ENCODE measurements at places on chromosomes 2 and 18.

- H3K36me3 ChIP-seq, result peaks cover 6% of the 10 kb centered on the region
- peaks cover 39% of the 10 kb centered on the region for H3K4me1 ChIP-seq
- DNase-seq, result no peak
- H3K27me3 ChIP-seq, result no peaks in the 10 kb centered on the region
Observed at GRCh38 chr2:157874348-157874747, 1.8 kb downstream of the ACVR1 start.

DNA sequence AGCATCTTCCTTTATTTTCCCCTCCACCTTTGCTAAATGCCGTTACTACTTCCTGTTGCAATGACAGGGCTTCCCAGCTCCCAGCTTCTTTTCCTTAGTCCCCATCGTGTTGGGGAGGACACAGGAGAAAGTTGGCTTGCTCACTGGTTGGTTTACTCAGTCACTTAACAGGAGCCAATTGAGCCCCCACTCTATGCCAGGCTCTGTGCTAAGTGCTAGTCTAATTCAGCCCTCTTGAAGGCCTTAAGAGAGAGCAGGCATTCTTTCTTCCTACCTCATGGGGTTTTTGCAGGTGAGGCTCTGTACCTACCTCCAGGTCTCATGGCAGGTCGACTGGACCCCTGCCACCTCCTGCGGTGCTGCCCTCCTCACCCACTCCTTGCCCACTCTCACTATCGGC, 20.1 kb downstream of the TANC1 start:
- no peak overlapping the region for H3K27ac ChIP-seq
- peaks cover 1% of the 10 kb centered on the region for H3K4me1 ChIP-seq
- H3K36me3 ChIP-seq, result no peaks in the 10 kb centered on the region

GRCh38 chr2:5913711-5914395, 221.7 kb downstream of the SOX11 start:
- H3K4me3 ChIP-seq, result no peak overlapping the region
- no peaks in the 10 kb centered on the region for H3K4me1 ChIP-seq
- no peaks in the 10 kb centered on the region for H3K27me3 ChIP-seq
- H3K27ac ChIP-seq, result no peak overlapping the region
- H3K36me3 ChIP-seq, result no peaks in the 10 kb centered on the region

DNA sequence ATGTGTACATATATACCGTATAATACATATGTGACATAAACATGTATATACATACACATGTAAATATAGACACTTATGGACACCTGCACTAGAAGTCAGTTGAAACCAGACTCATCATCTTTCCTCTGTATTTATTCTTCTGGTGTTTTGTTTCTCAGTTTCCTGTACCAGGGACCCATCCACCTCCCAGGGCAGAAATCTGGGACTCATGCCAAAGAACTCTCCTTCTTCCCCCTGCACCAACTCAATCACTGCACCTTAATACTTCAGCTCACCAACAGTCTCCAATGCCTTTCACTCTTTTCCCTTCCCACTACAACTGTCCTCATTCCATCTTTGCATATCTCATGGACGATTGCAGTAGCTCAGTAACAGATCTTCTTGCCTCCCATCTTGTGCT, 428.0 kb downstream of the FBXO15 start:
- no peak for DNase-seq
- H3K4me3 ChIP-seq, result no peak overlapping the region
- H3K27me3 ChIP-seq, result no peaks in the 10 kb centered on the region
- no peaks in the 10 kb centered on the region for H3K36me3 ChIP-seq

DNA sequence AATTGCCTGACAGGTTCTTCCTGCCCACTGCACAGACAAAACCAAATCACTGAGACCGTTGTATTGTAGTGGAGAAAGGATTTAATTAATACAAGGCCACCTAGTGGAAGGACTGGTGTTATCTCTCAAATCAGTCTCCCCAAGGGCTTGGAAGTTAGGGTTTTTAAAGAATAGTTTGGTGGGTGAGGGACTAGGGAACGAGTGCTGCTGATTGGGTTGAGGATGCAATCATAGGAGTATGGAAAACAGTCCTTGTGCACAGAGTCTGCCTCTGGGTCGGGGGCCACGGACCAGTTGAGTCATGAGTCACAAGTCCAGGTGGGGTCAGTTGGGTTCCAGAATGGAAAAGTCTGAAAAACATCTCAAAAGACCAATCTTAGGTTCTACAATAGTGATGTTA, 89.1 kb downstream of the B3GNT2 start:
- H3K27me3 ChIP-seq, result no peaks in the 10 kb centered on the region
- no peak overlapping the region for H3K27ac ChIP-seq
- peaks cover 21% of the 10 kb centered on the region for H3K36me3 ChIP-seq
- H3K4me1 ChIP-seq, result peaks cover 12% of the 10 kb centered on the region
- no peak overlapping the region for H3K4me3 ChIP-seq

DNA sequence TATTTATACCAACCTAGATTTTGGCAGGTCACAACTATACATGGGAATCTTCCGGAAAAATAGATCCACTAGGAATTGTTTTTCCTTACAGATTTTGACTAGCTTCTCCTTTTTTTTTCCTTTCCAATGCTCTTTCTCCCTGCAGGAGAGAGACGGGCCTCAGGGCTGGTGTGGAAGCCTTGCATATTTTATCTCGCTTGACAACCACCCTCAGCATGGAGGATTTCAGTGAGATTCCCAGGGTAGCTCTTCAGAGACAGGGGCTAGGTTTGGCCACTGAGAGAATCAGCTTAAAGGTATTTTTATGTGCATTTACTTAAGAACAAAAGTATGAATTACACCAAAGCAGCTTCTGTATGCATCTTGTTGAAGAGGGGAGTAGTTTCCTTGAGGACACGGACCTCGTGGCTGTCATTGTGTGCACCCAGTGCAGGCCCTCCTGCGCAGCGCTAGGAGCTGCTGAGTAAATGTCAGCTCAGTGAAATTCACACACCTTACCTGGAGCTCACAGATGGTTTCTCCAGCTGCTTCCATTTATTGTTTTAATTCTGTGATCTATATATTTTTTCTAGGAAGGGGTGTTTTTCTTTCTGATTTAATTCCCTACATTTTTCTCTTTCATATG, 54.4 kb downstream of the TRAPPC12 start:
- H3K27ac ChIP-seq, result no peak overlapping the region
- no peak for DNase-seq
- H3K4me3 ChIP-seq, result no peak overlapping the region
- peaks cover 2% of the 10 kb centered on the region for H3K36me3 ChIP-seq
- H3K27me3 ChIP-seq, result no peaks in the 10 kb centered on the region
